ENCODE measurements at places on chromosomes 4 and X.
A peak's percentile ranks its signal among the peaks of the same experiment; 100 is the strongest.

- DNase-seq, result no peak
Observed at GRCh38 chr4:53346920-53347852, 18.7 kb downstream of the SCFD2 start.

DNA sequence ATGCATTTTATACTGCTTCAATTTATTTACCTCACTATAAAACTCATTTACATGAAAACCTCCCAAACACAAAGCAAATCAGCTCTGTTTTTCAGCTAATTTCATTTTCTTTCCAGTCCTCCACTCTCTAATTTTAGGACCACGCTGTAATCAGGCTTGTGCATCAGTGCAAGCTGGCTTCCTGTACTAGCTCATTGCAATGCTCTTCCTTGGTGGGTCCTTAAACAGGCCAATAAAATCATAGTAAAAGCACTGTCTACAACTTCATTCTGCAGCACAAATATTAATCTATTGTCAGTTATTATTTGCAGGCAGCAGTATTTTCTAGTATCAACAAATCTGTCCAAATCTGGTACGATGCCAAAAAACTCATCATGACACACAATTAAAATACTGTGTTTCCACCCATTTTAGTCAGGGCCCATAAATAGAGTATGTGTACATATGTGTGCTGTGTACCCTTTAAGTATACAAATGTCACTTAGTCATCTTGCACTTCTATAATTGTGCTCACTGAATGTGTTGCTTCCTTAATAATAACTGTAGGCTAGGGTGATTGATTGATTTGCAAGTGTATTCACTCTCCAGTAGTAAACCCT is 178.2 kb upstream of the HCCS start:
- no peak for DNase-seq

DNA sequence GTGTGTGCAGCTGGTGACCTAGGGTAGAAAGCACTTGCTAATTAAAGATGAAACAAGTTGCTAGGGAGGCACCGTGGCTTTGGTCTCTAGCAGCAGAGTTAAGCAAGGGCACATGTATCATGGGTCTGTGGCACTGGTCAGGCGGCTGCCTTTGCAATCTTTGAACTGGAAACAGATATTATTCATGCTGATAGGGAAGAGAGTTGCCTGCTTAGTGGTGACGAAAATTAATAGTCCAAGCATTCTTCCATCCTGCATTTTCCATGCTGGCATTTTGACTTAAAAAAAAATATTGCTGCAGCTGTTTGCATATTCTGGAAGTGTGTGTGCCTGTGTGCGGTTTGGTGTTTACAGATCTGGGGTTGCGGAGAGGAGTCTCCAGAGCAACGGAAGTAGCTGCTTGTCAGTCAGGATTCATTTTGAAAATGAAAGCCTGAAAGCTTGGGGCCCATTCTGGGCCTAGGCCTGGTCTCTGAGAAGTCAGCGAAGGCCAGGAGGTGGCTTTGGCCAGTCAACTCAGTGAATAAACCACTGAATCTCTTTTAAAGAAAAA is 2.3 kb upstream of the SOWAHD start:
- no peak for DNase-seq

DNA sequence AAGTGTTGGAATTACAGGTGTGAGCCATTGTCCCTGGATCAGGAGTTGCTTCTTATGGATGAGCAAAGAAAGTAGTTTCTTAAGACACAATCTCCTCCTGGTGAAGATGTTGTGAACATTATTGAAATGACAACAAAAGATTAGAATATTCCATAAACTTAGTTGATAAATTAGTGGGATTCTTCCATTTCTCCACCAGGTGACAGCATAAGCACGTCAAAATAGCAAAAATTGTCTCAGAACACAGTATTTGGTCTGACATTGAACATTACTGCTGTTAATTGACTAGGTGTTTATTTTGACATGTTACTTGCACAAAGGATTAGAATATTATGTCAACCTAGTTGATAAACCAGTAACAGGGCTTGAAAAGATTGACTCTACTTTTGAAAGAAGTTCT is 21.6 kb downstream of the CLDN34 start:
- no peak for DNase-seq

- DNase-seq, result no peak
Observed at GRCh38 chrX:137916090-137916746, 350.3 kb downstream of the ZIC3 start.

DNA sequence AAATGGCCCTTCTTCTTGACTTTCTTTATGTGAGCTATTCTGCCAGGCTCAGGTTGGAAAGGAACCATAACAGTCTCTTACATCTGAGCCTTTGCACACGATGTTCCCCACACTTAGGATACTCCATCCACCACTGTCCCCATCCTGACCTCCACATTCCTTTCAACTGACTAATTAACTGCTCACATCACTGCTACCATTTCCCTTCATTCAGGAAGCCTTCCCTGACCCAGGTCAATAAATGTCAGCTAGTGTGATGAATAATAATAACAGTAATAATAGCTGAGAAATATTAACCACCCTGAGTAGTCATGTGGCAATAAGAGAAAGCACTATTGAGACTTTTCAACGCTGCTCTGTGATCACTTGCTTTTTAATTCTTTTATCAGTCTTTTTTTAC is 291.7 kb downstream of the KCNIP4 start:
- DNase-seq, result no peak

DNA sequence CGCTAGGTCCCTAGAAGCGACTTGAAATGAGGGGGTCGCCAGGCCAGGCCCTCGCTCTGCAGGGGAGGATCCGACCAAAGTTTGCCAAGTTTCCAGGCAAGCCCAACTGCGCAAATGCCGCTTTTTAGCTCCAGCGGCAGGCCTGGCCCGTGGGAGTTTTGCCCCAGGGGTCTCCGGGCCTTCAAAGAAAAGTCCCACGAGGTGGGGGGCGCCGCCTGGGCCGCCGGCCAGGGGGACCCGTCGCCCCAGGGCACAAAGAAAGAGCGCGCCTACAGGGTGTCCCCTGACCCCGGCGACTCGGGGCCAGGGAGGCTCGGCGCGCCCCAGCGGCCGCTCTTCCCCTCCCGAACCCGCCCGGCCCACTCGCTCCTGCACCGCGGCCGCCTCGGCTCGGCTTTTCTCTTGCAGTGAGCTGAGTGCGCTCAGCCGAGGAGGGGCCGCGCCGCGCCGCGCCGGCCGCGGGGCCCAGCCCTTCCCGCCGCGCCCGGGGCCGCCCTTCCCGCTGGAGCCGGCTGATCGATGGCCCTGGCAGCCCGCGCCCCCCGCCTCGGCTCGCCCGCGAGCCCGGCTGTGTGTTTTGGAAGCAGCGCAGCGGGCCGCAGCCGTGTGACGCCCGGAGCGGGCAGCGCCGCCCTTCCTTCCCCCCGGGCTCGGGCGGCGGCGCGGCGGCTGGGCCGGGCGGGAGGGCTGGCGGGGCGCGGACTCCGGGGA is 754 bp upstream of the KLF3 start:
- peak; percentile 74 for DNase-seq

- DNase-seq, result no peak
Observed at GRCh38 chrX:97858592-97858991, 974.9 kb downstream of the RPA4 start.

- DNase-seq, result no peak
Observed at GRCh38 chr4:40737879-40738278, 11.9 kb upstream of the NSUN7 start.

DNA sequence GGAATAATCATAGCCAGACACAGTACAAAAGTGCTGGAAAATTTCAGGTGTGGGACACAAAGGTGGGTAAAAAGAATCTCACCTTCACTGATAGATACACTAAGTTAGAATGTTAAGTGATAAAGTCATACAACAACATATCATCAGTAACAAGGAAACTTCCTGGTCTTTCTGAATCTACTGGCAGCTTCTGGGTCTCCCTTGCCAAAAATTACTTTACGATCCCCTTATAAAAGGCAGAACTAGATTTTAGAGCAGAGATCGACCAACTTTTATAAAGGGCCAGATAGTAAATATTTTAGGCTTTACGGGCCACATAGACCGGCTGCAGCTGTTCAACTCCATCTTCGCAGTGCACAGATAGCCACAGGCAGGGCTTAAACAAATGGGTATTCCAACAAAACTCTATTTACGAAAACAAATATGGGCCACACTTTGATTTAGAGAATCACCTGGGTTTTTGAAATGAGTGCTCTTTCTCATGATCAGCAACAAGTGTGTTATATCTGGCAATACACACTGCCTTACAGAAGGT is 159.9 kb downstream of the AASDH start:
- no peak for DNase-seq

GRCh38 chr4:78562687-78563086 is 11.1 kb downstream of the ANXA3 start:
- no peak for DNase-seq

DNA sequence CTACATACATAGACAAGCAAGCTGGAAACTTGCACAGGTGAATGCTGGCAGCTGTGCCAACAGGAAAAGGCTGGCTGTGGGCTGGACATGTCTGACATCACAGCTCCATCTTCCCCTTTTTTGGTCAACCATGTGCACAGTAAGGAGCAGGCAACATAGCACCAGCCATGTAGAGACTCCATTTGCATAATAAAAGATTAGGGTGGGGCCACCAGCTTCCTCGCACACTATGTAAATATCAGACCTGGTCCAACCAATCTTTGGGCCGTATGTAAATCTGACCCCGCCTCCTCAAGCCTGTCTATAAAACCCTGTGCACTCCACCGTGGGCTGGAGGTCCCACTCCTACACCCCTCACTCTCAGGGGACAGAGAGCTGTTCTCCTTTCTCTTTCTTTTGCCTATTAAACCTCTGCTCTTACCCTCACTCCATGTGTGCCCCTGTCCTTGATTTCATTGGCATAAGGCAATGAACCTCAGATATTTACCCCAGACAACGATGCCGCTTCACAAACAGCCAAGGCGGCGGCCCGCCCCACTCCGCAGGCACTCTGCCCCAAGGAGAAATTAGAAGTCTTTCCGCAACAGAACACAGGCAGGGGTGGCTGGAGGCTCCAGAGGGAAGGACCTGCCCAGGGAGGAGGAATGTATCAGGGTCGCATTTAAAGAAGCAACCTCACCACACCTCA is 862.2 kb downstream of the TRIML1 start:
- DNase-seq, result no peak

DNA sequence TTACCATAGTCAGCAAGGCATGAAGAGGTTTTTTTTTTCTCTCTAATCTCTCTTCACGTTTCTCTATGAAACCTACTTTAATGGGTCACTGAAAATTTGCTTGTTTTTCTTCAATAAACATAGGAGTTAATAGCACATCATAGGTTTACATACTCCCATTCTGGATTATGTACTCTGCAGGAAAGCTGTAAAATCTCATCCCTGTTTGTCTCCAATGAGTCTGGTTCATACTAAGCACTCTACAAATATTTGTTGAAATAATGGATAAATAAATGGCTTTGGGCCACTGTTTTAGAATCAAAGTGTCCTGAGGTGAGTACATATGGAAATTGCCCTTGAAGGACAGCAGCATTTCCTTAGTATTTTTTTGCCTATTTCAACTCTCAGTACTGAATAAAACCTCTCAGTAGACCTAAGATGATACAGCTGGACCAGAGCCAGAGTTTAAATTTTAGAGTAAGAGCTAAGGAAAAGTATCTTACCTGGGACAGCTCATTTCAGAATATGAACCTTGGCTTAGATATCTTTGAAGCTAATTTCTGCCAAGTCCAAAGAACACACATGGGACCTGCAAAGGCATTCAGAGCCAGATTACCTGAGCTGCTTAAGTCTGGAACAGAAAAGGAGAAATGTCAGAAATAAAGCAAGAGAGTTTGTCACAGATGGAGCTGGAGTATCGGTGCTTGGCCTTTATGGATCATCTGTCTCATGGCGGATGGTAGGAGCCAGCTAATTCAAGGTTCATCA is 34.4 kb downstream of the PF4 start:
- no peak for DNase-seq

GRCh38 chrX:42967681-42968300 is 189.8 kb upstream of the PPP1R2C start:
- no peak for DNase-seq

DNA sequence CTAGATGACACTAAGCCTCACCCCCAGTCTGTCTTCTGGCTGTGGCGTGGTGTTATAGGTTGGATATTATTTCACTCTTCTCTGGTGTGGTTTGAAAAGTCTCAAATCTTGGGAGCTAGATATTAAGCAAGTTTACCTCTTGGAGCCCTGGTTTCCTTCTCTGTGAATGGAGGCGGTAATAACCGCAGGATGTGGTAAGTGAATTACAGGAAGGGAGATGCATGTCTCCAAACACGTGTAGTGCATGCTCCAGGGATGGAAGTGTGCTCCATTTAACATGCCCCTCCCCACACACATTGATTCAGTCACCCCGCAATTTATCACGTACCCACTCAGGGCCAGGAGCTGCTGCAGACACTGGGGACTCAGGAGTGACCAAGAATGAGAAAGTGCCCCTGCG is 4.9 kb downstream of the ZNF275 start:
- DNase-seq, result no peak

DNA sequence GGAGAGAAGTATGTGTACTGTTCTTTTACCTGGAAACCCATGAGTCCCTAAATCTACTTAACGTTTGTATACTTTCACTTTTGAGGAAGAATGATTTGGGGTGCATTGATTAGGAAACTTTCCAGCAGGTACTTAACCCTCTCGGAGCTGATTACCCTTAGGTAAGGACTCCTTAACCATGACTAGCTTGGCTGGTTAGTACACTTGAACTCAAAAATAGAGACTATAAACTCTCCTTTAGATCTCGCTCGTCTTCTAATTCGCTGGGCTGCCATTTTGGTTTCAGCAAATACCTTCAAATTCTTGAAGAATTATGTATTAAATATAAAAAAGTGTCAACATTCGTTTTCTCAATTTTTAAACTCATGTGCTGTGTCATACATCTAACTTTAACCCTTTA is 2.0 kb downstream of the USP9X start:
- DNase-seq, result no peak

- no peak for DNase-seq
Observed at GRCh38 chr4:108693211-108693610, 42.8 kb downstream of the OSTC start.

GRCh38 chrX:85611926-85612325 is 232.5 kb upstream of the POF1B start:
- DNase-seq, result no peak

GRCh38 chr4:148405161-148405893 is 36.9 kb downstream of the NR3C2 start:
- DNase-seq, result no peak

- DNase-seq, result no peak
Observed at GRCh38 chr4:186264660-186265059, 1.3 kb upstream of the F11 start.

- DNase-seq, result no peak
Observed at GRCh38 chrX:57929373-57929772, 19.1 kb upstream of the ZXDA start.
